ENCODE measurements at places on chromosomes 1 and 21. TPM values are rescaled to one million over a fixed set of nuclear protein-coding genes. Genes with fewer than 3 reads are reported as not detected.

PGBD5 gene
- total RNA-seq: under 0.01 TPM

KRTAP21-3 gene
- not detected for total RNA-seq

GABRD gene
- 0.27 TPM for total RNA-seq

DOCK7 gene
- total RNA-seq: 15.3 TPM

AZIN2 gene
- total RNA-seq: 0.81 TPM

BRINP3 gene
- under 0.01 TPM for total RNA-seq

MPL gene
- 39.6 TPM for total RNA-seq

FAM72D gene
- total RNA-seq: 0.27 TPM

DMBX1 gene
- total RNA-seq: not detected

ABCG1 gene
- 45.5 TPM for total RNA-seq

All from hematopoietic multipotent progenitor cell (in vitro differentiated cells).